ENCODE measurements at places on chromosomes 6 and 20. TPM values are rescaled to one million over a fixed set of nuclear protein-coding genes. Genes with fewer than 3 reads are reported as not detected.
A peak's percentile ranks its signal among the peaks of the same experiment; 100 is the strongest.

The EYS gene
- total RNA-seq: 0.09 TPM

The MEI4 gene
- total RNA-seq: not detected

The MICA gene
- 12.7 TPM for total RNA-seq

The MDFI gene
- total RNA-seq: not detected

The DEFB124 gene
- total RNA-seq: not detected

GRCh38 chr6:101516578-101516977 is 123.1 kb downstream of the GRIK2 start:
- no peak for DNase-seq

DNA sequence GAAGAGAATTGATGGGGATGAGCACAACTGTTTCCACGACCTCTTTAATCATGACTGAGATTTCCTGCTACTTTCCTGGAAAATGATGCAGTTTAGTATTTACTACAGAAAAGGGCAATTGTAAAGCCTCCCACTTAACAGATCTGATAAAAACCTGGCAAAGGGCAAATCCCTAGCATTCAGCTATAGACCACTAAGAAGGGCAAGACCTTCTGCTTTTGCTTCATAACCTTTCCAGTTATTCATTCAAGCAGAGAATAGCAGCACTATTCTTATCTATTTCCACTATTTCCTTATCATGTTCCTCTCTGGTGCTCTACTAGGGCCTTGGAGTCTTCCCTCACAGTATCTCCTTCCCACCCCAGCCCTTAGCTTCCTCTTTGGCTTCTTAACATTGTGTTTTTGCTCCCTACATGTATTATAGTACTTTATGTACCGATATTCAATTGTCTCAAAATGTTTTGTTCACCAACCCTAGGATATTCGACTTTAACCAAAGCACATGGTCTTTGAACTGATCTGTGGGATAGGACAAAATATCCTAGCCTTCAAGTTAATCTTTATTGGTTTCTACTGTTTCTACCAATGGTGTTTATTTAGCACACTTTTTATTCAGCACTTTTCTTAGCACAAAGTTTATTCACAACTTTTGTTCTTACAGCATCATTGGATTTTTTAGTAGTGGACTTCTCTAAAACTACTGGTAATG is 32.7 kb upstream of the MANEA start:
- no peak for DNase-seq

- no peak for DNase-seq
These were observed 153.4 kb downstream of the CDC5L start for GRCh38 chr6:44540881-44541280.

- peak; percentile 52 for DNase-seq
These were observed 100.0 kb upstream of the CITED2 start for GRCh38 chr6:139474145-139475108.

DNA sequence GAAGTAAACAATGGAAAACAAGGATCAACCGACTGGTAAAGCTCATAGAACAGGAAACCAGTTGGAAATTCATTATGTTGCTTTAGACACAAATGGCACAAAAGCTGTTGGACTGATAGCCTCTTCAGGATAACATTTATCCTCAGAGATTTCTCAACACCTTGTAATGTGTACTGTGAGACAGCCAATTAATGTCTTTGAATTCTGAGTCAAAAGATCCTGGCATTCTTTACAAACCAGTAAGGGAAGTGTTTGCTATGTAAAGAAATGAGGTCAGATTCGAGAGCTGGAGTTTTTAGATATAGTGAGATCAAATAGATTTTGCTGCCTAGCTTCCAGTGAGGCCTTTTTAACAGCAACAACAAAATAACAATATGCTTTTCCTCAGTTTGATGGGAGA is 439.2 kb downstream of the C6orf118 start:
- DNase-seq: no peak

DNA sequence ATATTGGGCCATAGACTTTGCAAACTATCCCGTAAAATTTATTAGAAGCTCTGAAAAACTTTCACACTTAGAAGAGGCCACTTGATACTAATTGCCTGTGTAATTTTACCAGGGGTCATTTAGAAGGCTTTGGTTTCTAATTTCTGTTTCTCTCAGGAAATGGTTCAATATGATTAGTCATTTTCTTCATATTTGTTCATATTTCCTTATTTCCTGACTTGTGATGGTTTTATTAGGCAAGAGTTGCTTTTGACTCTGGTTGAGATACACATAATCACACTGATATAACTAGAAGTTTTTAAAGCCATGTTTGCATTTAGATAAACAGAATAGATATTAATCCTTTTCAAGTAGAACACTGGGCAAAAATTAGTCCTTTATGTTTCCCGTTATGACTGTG is 11.8 kb upstream of the HBS1L start:
- DNase-seq: no peak

DNA sequence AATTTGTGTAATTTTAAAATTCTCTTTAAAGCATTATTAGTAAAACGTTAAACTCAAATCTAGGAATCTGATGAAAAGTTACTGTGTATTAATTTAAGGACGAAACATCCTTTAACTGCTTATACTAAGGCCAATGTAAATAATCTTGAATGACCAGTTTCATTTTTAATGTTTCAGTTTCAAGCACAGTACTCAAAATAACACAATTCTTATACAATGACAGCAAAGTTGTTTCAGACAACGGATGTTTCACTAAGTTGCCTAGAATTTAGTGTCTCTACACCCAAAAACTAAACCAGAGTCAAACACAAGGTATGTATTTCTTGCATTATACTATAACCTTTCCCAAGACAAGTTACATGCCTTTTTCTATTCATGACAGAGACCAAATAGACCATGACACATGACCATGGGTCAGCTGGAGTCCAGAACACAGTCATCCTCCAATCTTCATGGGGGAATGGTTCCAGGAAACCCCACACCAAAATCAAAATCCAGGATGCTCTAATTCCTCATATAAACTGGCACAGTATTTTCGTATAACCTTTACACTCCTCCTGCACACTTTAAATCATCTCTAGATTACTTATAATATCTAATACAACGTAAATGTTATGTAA is 7.7 kb downstream of the PHIP start:
- no peak for DNase-seq

DNA sequence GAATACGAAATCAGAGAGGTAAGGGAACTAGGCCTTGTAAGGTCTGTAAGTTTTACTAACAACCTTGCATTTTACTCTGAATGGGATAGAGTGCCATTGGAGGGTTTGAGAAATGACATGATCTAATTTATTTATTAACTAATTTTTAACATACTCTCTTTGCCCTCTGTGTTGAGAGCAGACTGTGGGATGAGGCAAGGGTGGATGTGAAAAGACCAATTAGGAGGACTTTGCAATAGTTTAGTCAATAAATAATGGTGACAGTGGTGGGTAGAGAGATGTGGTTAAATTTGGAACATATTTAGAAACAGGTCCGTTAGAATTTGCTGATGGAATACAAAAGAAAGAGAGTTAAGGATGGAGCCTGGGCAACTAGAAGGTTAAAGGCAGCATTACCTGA is 60.0 kb downstream of the MKKS start:
- DNase-seq: no peak

DNA sequence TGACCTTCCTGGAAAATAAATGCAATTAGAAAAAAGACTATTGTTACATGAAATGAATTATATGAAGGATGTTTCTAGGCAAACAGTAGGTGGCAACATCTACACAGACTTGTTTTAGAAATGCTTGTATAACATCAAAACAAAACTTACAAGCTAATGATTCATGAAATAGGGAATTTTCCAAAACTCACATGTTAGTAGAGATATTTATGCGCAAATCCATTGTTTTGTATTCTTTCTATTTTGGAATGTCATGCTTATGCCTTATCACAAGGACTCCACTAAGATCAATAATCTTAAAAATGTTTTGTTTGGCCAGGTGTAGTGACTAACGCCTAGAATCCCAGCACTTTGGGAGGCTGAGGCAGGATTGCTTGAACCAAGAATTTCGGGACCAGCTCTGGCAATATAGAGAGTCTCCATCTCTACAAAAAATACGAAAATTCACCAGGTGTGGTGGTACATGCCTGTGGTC is 32.3 kb upstream of the LGSN start:
- peak; percentile 88 for DNase-seq

DNA sequence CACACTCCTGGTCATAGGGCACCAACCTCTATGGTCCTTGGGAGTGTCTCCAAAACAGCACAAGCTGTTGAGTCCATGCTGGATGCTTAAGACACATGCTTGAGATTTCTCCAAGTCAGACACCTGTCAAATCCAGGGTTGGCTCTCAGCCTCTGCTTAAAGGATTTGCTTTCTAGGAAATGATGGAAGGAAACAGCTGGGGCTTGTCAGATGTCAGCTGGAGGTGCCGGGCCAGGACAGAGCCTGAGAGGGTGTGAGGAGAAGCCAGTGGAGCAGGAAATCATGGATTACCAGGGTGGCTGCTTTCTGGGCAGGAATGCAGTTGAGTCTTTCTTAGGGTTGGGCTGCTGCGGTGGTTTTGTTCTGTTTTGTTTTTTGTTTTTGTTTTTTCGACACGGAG is 83.0 kb upstream of the FAM184A start:
- DNase-seq: peak; percentile 41

DNA sequence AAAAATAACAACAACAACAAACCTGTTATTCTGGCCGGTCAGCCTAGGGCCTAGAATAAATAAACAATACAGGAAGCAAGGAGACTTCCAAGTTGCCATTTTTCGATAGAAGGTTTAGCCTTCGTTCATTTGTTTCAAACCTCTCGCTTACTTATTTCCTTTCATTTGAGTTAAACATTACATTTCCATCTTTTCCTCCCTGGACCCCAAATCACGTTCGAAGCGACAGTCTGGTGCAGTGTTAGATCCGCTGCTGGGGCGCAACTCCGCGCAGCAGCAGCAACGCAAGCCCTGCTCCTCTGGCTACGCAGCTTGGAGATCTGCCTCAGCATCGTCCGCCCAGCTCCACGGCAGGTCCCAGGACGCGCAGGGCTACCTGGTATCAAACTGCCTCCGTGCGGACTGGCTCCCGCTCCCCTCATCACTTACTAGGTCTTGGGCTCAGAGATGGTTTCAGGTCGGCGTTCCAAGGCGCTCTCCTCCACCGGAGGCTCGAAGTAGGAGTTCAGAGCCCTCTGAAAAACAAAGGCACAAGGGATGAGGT is 530 bp downstream of the TDP2 start:
- no peak for DNase-seq
